Body of pancreas (tissue), 4 donors: ENCODE measurements at places on chromosomes 11 and 22.

DNA sequence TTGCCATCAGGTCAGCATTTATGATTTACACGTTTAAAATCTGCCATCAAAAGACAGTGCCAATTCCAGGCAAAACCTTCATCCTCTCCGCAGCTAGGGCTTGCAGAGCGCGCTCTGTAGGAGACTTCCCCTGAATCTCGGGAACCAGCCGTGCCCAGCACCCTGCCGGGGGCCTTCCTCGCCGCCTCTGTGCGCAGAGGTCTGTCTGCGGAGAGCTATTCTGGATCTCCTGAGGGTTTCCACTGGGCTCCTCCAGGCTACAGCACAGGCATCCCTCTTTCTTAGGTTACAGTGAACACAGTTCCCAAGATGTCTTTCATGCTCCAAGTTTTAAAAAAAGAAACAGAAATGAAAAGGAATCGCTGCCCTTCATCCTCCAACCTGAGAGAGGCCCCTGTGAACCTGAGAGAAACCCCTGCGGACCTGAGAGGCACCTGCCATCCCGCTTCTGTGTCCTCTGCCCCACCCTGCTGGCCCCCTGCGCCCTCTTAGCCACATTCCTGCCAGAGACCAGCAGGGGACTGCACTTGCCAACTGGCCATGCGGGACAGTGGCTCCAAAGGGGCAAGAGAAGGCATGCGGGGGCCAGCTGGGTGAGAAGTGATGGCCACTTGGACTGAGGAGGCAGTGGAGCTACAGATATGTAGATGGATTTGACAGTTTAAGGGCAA is 16.1 kb downstream of the TP53AIP1 start:
- H3K36me3 ChIP-seq: no peaks in the 10 kb centered on the region
- H3K4me1 ChIP-seq: peaks cover 6% of the 10 kb centered on the region
- H3K4me3 ChIP-seq: no peak overlapping the region
- no peak for DNase-seq

- H3K27ac ChIP-seq: no peak overlapping the region
- H3K36me3 ChIP-seq: no peaks in the 10 kb centered on the region
- no peaks in the 10 kb centered on the region for H3K4me1 ChIP-seq
- H3K27me3 ChIP-seq: no peaks in the 10 kb centered on the region
- DNase-seq: no peak
Observed at GRCh38 chr22:43546186-43546585, 134.4 kb downstream of the MPPED1 start.

GRCh38 chr11:13763341-13763740 is 94.9 kb downstream of the FAR1 start:
- H3K27me3 ChIP-seq: no peaks in the 10 kb centered on the region
- H3K4me3 ChIP-seq: no peak overlapping the region
- H3K4me1 ChIP-seq: no peaks in the 10 kb centered on the region
- H3K27ac ChIP-seq: no peak overlapping the region
- DNase-seq: no peak

GRCh38 chr11:1449490-1450243 is 36.9 kb downstream of the MOB2 start:
- no peak overlapping the region for H3K27ac ChIP-seq
- no peak overlapping the region for H3K4me3 ChIP-seq
- no peaks in the 10 kb centered on the region for H3K36me3 ChIP-seq
- H3K4me1 ChIP-seq: no peaks in the 10 kb centered on the region
- no peak for DNase-seq
- peaks cover 4% of the 10 kb centered on the region for H3K27me3 ChIP-seq

DNA sequence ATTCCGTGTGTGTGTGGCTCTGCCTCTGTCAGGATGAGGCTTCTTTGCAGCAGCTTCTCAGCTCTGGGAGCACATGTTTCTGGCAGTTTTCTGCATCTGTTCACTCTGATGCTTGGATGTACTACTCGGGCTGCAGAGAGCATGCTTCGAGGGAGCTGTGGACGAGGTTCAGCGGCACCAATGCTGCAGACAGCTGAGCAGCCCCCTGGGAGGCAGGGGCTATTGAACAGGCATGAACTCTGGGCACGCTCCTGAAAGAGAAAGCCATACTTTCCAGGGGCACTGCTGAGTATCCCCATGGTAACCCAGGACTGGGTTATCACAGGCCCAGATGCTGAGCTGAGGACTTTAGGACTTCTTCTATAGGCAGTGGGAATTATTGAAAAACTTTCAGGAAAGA is 33.8 kb downstream of the ADAMTS8 start:
- no peaks in the 10 kb centered on the region for H3K27me3 ChIP-seq
- no peak overlapping the region for H3K27ac ChIP-seq
- no peak for DNase-seq
- H3K4me3 ChIP-seq: no peak overlapping the region

GRCh38 chr11:128316541-128317227 is 270.7 kb downstream of the ETS1 start:
- H3K4me3 ChIP-seq: no peak overlapping the region
- no peak overlapping the region for H3K27ac ChIP-seq
- no peaks in the 10 kb centered on the region for H3K4me1 ChIP-seq
- no peaks in the 10 kb centered on the region for H3K36me3 ChIP-seq

GRCh38 chr11:71580057-71581003 is 2.3 kb downstream of the KRTAP5-11 start:
- no peaks in the 10 kb centered on the region for H3K27me3 ChIP-seq
- no peaks in the 10 kb centered on the region for H3K4me1 ChIP-seq
- no peak overlapping the region for H3K27ac ChIP-seq
- no peak overlapping the region for H3K4me3 ChIP-seq
